ENCODE measurements at places on chromosomes 12 and 14.

GRCh38 chr12:110349096-110349495 is 54.4 kb downstream of the ANAPC7 start:
- DNase-seq, result no peak

- DNase-seq, result no peak
Measured at GRCh38 chr12:39176356-39176755, 266.6 kb downstream of the KIF21A start.

DNA sequence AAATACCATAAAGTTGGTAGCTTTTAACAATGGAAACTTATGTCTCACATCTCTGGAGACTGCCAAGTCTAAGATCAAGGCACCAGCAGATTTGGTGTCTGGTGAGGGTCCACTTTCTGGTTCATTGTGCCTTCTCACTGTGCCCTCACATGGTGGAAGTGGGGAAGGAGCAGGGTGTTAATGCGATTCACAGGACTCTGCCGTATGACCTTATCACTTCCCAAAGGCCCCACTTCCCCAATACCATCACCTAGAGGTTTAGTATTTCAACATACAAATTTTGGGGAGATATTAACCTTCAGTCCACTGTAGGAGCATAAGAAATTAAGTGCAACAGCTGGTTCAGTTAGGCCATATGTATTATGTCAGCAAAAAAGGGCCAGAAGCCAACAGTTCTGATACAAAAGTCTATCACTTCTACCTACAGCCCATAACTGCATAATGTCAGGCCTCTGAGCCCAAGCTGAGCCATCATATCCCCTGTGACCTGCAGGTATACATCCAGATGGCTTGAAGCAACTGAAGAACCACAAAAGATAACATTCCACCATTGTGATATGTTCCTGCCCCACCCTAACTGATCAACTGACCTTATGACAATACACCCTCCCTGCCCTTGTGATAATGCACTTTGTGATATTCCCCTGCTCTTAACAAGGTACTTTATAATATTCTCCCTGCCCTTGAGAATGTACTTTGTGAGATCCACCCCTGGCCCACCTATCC is 24.7 kb downstream of the DDHD1 start:
- DNase-seq, result no peak

DNA sequence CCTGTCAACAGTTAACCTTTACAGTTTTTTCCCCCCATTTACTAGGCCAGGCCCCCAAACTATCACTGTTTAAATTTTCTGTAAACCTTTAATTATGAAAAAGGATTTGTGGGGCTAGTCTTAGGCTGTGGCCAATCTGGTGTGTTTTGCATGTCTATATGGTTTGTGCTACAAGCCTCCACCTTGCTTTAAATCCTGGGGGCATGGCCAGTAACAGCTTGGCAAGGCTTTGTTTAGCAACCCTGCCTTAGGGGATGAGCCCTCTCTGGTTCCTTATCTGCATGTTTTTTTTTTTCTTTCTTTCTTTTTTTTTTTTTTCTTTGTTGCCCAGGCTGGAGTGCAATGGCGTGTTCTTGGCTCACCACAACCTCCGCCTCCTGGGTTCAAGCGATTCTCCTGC is 102.7 kb downstream of the KCNMB4 start:
- DNase-seq, result no peak

DNA sequence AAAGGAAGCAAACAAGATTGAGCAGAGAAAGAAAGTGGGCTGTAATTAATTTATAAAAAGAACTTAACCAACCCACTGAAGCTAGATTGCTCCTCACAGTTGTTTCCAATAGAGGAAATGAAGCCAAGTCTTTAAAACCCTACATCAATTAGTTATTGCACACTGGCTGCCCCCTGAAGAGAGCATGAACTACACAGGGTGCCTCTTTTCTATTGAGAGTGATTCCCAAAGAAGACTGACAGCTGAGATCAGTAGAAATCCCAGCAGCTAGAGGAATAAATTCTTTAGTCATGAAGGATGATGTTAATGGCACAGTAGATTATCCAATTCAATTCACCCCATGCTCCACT is 8.6 kb upstream of the USP15 start:
- no peak for DNase-seq

- DNase-seq, result no peak
Measured at GRCh38 chr14:73243341-73243740, 6.0 kb downstream of the PAPLN start.

Data from NCI-H187 (cell line).